ENCODE measurements at places on chromosomes 5 and 9. TPM values are rescaled to one million over a fixed set of nuclear protein-coding genes. Genes with fewer than 3 reads are reported as not detected.

TLN1 gene
- total RNA-seq, result 235 TPM

IFNA21 gene
- total RNA-seq, result not detected

SLC34A1 gene
- not detected for total RNA-seq

PURA gene
- total RNA-seq, result 13.1 TPM

TAL2 gene
- 0.29 TPM for total RNA-seq

TRPM6 gene
- 0.02 TPM for total RNA-seq

CYLC2 gene
- total RNA-seq, result not detected

CTSL gene
- total RNA-seq, result 1.9 TPM

TMEM232 gene
- 1.1 TPM for total RNA-seq

BICD2 gene
- 25.7 TPM for total RNA-seq

PRELID1 gene
- 360 TPM for total RNA-seq

PIGO gene
- total RNA-seq, result 33.4 TPM

PCDHB9 gene
- total RNA-seq, result not detected

AQP7 gene
- total RNA-seq, result not detected

DCANP1 gene
- total RNA-seq, result not detected

FUT7 gene
- total RNA-seq, result not detected

F2RL2 gene
- total RNA-seq, result not detected

GRIA1 gene
- not detected for total RNA-seq

MARCHF11 gene
- not detected for total RNA-seq

SLC36A2 gene
- not detected for total RNA-seq

ACSL6 gene
- total RNA-seq, result 23.4 TPM

BSPRY gene
- 6.1 TPM for total RNA-seq

QRFP gene
- not detected for total RNA-seq

TMEM215 gene
- total RNA-seq, result not detected

ADGRD2 gene
- total RNA-seq, result not detected

NOTCH1 gene
- 69.5 TPM for total RNA-seq

CDH6 gene
- not detected for total RNA-seq

CCDC127 gene
- 7.3 TPM for total RNA-seq

C9 gene
- not detected for total RNA-seq

TRIM36 gene
- total RNA-seq, result 0.15 TPM

EPB41L4B gene
- total RNA-seq, result 0.32 TPM

TICAM2 gene
- total RNA-seq, result 0.15 TPM

DNM1 gene
- total RNA-seq, result 0.65 TPM

GLIPR2 gene
- total RNA-seq, result 13.4 TPM

TEX48 gene
- not detected for total RNA-seq

SPATA31A3 gene
- total RNA-seq, result not detected

CCDC192 gene
- not detected for total RNA-seq

FBP2 gene
- not detected for total RNA-seq

ADRA1B gene
- total RNA-seq, result not detected

SLC12A2 gene
- total RNA-seq, result 18.1 TPM

RNF208 gene
- 4.1 TPM for total RNA-seq

ARHGEF28 gene
- not detected for total RNA-seq

NR2F1 gene
- not detected for total RNA-seq

RAD23B gene
- 149 TPM for total RNA-seq

GKAP1 gene
- total RNA-seq, result 2.1 TPM

Data from activated CD8-positive, alpha-beta memory T cell treated with anti-CD3 and anti-CD28 coated beads for 36 hours (primary cell).